ENCODE measurements at places on chromosomes 12 and 14.

GRCh38 chr14:32925439-32925838 lies 13.2 kb upstream of the NPAS3 start:
- DNase-seq, result no peak

DNA sequence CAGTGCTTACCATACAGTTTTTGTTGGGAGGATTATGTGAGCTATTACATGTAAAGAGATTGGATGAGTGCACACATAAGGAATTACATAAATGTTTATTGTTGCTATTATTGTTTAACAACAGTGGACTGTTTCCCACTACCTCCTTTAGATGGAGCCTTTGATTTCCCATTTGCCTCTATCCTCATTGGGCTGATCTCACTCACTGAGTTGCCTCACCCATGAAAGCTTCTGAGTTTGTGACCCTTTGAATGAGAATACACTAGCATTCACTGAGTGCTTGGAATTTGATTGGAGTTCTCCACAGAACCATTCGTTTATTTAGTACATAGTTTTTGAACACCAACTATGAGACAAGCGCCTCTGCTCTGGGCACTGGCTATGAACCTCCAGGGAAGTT lies 121.0 kb downstream of the HELB start:
- DNase-seq, result no peak

- no peak for DNase-seq
These were observed 167.3 kb downstream of the PLCZ1 start for GRCh38 chr12:18570543-18570942.

- peak; percentile 37 for DNase-seq
These were observed 28.4 kb upstream of the MON2 start for GRCh38 chr12:62438098-62438692.

All from NCI-H2029 treated with DMSO at 0.1 percent for 48 hours (cell line).